H54 (cell line): ENCODE measurements at places on chromosomes 16 and 17.
A peak's percentile ranks its signal among the peaks of the same experiment; 100 is the strongest.

DNA sequence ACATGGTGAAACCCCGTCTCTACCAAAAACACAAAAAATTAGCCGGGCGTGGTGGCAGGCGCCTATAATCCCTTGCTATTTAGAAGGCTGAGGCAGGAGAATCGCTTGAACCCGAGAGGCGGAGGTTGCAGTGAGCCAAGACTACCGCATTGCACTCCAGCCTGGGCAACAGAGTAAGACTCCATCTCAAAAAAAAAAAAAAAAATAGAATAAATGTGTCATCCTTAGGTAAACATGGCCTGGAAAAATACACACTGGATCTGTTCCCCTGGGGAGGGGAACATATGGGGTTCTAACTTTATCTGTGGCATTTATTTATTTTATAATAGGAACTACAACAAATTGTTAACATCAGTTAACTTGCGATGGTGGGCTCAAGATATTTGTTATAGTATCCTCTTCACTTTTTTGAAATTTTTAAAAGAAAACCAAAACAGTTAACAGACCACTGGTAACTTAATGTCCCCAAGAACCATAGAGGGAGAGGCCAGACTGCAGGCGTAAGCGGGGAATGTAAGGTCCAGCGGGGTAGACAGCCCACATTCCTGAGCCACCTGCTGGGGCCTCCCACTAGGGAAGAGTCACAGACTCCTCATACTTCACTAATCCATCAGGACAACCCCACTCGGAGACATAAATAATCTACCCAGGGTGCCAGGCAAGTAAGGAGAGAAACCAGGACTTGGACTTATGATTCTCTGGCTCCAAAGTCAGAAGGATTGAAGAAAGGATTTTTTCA, 12.5 kb upstream of the TXNDC11 start:
- no peak for DNase-seq

GRCh38 chr16:11035096-11035495, 90.7 kb downstream of the CLEC16A start:
- no peak for DNase-seq

GRCh38 chr16:86862595-86863280, 284.4 kb downstream of the FOXL1 start:
- no peak for DNase-seq

DNA sequence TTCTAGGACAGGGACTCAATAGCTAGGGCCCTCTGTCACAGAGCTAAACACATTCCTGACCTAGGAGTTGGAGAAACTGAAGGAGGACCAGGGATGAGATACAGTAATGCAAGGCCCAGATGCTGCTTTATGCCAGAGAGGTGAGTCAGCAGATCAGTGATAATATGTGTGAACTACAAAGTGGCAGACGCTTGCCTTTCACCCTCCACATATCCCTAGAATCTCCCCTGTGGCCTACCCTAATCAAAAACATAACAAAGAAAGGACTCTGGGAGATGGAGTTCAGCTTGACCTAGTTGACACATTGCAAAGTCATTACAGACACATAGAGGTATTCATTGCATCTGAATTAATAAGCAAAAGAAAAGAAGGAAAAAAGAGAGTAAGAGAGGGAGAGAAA, 417.6 kb upstream of the DYNLRB2 start:
- no peak for DNase-seq

- DNase-seq, result no peak
Measured at GRCh38 chr16:66454751-66455150, 27.7 kb downstream of the BEAN1 start.

DNA sequence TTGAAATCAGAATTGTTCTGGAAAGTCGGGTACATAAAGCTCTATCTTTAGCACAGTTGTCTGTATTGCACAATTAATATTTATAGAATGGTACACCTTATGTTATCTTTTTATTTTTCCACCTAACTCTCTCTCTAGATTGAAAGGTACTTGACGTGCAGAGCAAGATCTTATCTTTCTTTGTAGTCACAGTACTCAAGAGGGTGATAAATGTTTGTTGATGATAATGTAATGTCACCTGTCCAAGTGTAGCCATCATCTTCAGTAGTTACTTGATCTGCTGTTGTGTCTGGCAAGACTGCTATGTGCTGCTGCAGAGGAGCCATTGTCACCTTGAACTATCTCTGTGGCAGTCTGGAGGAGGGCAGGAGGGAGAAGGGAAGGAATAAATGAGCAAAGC, 5.3 kb downstream of the HMOX2 start:
- DNase-seq, result no peak

DNA sequence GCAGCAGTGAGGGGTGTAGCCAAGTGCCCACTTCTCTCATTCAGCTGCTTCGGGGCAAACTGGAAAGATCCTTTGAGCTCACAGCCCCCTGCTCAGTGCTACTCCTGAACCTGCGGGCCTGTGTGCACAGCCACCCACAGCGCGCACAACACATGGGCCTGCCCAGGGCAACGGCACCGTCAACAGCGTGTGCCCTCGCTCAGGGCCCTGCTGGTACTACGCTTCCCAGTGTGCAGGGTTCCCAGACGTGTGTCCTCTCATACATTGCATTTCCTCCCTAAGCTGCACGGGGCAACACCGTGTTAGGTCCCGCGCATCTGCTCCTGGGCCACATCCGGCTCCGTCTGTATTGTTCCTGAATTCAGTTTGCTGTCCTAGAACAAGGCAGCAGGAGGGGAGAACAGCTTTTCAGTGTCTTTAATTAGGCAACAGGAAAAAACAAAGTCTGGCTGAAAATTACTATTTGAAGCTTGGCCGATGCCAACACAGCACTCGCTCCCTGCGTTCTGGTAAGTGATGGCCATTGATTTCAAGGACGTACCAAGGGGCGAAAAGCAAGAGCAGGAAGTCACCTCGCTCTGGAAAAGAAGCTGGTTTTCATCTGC, 15.2 kb downstream of the MRM3 start:
- no peak for DNase-seq

- DNase-seq, result no peak
Measured at GRCh38 chr17:2776589-2777241, 19.5 kb upstream of the RAP1GAP2 start.

- DNase-seq, result peak; percentile 80
Measured at GRCh38 chr17:81967533-81968395, 6.8 kb upstream of the NOTUM start.

- DNase-seq, result no peak
Measured at GRCh38 chr17:75914643-75915267, 10.1 kb upstream of the MRPL38 start.

- DNase-seq, result peak; percentile 26
Measured at GRCh38 chr17:51703361-51704341, 443.3 kb downstream of the UTP18 start.

DNA sequence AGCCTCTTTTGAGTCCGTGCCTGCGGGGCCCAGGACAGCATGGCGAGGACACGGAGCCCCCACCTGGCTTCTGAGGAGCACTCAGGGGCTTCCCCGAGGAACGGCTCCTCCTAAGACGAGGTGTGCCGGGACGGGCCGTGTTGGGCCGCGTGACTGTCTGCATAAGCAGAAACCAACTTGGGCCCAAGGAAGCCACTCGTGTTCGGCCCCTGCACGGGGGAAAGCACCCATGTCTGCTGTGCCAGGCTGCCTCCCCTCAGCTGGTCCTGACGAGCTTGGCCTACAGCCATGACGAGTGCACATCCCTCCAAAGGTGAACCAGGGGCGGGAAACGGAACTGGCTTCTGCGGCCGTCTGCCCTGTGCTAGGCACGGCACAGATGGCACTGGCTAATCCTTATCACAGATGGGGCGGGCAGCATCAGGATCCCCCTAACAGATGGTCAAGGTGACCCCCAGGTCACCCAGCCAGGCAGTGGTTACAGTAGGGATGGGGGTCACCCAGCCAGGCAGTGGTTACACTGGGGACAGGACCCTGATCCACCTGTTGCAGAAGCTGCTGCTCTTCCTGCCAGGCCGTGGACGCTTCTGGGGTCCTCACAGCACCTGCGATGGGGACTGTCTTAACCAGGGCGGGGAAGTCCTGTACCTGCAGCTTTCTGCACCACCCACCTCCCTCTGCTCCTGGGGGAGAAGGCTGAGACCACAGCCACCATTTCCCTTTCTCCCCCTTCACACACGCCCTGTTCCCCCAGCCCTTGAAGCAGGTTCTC, 25.6 kb downstream of the MRM3 start:
- DNase-seq, result no peak

- DNase-seq, result no peak
Measured at GRCh38 chr16:54954220-54954619, 23.6 kb downstream of the IRX5 start.

GRCh38 chr16:5918567-5919130, 821.1 kb upstream of the EEF2KMT start:
- DNase-seq, result no peak

DNA sequence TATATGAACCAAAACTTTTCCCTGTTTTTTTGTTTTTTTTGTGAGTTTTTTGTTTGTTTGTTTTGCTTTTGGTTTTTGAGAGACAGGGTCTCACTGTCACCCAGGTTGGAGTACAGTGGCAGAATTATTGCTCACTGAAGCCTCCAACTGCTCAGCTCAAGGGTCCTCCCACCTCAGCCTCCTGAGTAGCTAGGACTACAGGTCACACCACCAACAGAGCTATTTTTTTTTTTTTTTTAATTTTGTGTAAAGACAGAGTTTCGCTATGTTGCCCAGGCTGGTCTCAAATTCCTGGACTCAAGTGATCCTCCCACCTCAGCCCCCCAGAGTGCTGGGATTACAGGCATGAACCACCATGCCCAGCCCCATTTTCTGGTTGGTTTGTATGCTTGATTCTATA, 28.6 kb downstream of the CMTM4 start:
- no peak for DNase-seq

DNA sequence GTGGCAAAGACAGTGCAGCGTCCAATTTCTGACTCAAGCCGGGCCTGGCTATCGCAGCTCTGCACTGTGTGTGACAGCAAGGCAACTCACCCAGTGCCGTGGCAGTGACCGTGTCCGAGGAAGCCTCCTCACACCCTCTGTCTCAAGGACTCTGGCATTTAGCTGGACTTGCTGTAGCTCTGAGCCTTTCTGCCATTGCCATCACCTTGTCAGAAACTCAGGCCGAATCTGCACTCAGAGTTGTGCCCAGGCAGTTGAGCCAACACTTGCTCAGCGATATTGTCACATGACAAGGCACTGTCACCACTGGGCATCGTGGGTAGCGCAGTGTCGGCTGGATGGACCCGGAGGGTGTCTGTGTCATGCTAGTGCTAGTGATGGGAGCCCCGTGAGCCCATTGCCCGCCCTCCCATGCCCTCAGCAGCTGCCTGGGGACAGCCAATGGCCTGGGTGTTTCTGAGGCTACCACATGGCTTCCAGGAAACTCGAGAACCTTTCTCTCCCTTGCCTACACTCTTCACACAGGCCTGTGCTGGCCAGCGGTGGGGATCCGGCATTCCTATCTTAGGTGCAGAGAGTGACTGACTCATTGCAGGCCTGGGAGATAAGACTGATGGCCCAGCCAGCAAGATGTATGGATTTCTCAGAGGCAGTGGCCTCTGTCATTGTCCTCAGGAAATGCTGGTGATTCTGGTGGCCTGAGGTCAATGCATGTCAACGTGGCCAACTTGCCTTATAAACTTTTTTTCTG, 22.1 kb upstream of the STH start:
- DNase-seq, result no peak

DNA sequence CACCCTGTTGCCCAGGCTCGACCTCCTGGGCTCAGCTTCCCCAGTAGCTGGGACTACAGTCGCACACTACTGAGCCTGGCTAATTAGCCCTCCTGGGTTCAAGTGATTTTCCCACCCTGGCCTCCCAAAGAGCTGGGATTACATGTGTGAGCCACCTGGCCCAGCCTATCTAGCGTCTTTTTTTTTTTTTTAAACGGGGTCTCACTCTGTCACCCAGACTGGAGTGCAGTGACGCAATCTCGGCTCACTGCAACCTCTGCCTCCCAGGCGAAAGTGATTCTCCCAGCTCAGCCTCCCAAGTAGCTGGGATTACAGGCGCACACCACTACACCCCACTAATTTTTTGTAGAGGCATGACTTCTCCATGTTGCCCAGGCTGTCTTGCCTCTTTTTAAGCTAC, 33.3 kb downstream of the GLG1 start:
- no peak for DNase-seq

GRCh38 chr17:70099884-70100283, 24.9 kb downstream of the KCNJ16 start:
- DNase-seq, result no peak

DNA sequence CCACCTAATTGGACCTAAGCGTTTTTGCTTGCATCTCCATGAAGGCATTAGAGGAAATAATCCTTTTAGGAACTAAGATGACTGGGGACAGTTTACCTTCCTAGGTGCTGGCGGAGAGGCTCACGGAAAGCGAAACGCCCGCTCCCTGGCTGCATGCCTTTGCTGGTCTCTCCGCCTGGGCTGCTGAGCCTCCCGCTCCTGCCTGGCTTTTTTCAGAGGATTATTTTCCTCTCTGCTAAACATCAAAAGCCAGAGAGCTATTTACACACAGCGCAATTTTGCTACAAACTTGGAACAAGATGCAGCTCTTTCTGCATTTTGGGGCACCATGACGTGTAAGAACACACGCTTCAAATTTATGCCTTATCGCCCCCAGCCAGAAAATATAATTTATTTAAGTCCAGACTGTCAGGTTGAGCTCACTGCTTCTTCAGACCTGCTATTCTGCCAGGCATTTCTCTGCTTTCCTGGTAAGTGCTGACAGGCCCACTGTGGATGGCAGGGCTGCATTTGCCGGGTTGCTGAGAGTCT, 124.4 kb downstream of the SPACA3 start:
- no peak for DNase-seq

GRCh38 chr16:75197522-75198134, 9.3 kb downstream of the CTRB2 start:
- no peak for DNase-seq

DNA sequence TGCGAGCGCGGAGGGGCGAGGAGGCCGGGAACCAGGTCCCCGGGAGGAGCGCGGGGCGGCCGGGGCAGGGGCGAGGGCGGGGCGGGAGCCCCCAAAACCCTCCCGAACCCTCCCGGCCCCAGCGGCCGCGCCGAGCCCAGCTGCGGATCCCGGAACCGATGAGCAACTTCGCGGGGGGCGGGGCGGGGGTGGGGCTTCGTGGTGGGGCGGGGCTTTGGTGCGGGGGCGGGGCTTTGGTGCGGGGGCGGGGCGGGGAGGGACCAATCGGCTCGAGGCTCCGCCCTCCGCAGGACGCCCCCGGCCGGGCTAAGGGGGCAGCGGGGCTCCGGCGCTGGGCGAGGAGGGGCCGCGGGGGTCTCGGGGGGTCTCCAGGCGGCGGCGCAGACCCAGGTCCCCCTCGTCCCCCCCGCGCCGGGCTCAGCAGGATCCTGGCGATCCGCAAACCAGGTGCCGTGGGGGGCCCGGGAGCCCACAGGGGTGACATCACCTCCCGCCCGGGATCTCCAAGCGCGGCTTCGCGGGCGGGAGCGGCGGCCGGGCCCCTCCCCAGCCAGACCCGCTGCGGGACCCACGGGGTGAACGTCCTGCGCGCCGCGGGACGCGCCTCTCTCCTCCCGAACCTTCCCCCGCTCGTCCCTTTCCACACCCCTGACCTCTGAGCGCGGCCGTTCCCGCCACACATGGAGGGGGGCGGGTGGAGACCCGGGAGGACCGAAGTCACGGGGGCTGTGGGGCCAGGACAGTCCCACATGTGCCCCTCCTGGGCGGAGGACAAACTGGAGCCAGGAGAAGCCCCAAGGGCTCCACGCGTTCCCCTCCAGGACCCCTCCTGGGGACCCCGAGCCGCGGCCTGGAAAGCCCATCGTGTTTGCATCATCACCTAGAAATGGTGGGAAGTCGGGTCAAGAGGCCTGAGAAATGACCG, at the start of gene ABR:
Gene ABR, minus strand, starts transcription at position 164 of the 925 bp plus-strand sequence. CDS start 254 bp downstream, outside the sequence.
- DNase-seq, result no peak

- no peak for DNase-seq
Measured at GRCh38 chr17:48642059-48642842, 16.1 kb upstream of the HOXB9 start.
